ENCODE measurements at places on chromosomes 11 and 22.

- DNase-seq, result peak; percentile 99
These were observed at the start of gene DRAP1 for GRCh38 chr11:65919141-65919572. Gene DRAP1, plus strand, starts transcription at chr11:65919426. Its CDS starts 76 bp downstream, at chr11:65919502.

DNA sequence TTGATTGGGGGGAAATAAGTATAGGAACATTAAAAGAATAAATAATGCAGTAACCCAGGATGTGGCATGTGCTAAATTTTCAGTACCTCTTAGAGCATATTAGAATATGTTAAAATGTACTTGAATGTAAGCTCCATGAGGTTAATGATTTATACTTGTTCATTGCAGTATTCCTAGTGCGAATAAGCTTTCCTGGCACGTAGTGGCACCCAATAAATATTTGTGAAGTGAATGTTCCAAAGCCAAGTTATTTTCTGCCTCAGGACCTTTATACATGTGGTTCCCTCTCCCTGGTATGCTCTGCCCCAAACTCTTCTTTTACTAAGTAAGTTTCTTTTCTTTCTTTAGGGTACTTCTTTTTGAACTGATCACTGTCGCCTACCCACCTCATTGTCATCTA is 118.8 kb downstream of the DBX1 start:
- no peak for DNase-seq

DNA sequence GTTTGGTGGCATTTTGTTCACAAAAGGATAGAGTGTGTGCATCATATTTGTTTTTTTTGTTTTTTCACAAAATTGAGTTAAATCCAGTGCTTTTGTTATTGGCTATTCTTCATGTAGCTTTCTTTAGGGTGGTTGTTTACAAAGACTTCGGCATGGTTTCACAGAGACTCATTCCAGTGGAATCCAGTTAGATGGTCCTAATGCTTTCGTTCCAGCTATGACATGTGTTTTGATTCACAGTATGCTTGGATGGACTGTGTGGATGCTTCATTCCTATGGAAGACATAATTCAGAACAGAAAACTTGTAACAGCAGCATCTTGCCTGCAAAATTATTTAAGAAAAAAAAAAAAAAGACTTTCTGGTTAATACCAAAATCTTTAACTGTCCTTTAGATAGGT is 97.9 kb downstream of the PDHX start:
- DNase-seq, result no peak

DNA sequence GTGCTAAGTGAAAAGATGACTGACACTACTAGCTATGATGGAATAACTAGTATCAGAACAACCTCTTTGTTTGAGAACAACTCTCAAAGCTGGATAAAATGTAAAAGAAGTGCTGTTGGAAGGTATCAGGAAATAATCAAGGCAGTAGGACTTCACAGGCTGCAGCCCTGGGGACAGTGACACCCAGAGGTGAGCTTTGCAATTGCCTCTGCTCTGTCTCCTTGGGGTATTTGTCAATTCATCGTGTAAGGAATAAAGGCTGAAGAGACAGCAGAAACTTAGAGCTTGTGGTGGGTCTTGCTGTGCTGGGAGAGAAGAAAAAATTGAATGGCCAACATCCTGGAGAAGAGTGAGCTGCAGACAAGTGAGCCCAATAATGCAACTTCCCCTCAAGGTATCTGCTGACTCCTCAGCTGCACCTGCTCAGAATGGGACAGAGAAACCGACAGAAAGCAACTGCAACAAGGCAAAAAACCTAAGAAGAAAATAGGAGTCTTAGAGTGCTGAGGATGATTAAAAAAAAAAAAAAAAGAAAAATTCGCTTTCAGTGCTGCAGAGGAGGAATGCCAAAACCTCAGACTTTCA is 141.1 kb downstream of the RCN1 start:
- DNase-seq, result peak; percentile 9

DNA sequence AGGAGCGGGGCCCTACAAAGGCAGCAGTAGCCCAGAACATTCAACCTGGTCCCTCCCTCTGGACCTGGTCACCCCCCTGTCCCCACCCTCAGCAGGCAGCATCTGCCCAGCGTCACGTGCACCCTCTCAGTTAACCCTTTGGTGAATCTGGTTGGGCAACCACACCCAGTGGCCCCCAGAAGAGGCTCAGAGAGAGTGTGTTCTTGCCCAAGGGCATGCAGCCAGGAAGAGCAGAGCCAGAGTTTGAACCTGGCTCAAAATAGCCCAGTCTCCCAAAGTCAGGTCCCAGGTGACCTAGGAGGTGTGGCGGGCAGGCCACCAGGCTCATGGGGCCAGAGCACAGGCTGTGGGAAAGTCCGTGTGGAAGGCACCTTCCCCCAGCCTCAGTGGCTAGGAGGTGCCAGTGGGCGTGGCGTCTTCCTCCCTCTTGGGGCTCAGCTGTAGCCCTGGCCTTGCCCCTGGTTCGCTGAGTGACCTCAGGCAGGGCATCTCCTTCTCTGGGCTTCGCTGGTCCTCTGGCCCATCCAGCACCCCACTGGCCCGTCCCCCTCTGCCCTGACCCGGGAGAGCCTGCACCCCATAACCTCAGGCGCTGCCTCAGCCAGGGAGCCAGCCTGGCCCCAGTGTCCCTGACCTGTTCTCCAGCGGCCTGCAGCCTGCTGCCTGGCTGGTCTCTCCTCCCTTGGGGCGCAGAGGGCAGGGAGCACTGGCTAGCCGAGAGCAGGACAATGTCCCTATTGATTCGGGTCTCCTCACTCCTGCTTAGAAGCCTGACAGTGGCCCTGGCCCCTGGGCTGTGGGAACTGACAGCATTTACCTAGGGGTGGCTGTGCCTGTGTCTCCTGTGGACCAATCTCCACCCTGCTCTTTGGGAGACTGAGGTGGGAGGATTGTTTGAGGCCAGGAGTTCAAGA is 7.0 kb downstream of the ALDH3B1 start:
- no peak for DNase-seq

- DNase-seq, result no peak
These were observed 27.5 kb upstream of the KRTAP5-7 start for GRCh38 chr11:71499546-71499945.

DNA sequence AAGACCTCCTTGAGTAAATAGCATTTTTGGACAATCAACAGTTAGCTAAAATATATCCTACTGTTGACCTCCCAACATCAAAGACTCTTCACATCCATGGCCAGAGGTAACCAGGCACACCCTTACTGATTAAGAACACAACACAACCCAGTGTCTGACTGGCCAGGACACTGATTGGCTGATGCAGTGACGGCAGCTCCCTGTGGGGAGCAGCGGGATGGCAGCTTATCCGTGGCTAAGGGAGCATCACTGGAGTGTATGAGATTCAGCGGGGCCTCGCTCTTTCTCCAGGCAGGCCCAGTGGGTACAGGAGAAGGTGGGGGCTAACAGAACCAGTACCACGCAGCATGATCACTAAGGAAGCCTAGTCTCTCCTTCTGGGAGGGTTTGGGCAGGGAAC is 10.3 kb upstream of the IL2RB start:
- DNase-seq, result no peak

- DNase-seq, result no peak
These were observed 81.9 kb upstream of the CRTAM start for GRCh38 chr11:122756417-122756816.

All from stimulated activated CD4-positive, alpha-beta T cell treated with anti-CD3 and anti-CD28 coated beads, Interleukin-4, amount 100 ng/mL, for 48 hours (primary cell).